Upper lobe of right lung (tissue), 1 donor: ENCODE measurements at places on chromosomes 3 and 15.

DNA sequence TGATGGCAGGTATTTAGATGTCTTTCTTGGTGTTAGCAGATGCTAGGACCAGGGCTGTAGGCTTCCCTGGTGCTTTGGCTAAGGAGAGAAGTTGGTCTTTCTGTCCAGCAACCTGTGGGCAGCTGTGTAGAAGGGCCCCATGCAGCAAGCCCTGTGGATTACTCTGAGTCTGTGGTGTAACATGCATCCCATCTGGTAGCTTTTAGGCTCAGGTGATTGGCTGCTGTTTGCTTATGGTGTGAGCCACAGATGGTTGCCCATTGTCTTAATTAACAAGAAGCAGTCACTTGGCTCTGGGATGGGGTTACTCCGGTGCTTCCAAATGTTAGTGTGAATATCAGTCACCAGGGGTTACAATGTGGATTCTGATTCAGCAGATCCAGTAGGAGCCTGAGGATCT, 368.6 kb upstream of the C2CD4B start:
- no peak for DNase-seq

DNA sequence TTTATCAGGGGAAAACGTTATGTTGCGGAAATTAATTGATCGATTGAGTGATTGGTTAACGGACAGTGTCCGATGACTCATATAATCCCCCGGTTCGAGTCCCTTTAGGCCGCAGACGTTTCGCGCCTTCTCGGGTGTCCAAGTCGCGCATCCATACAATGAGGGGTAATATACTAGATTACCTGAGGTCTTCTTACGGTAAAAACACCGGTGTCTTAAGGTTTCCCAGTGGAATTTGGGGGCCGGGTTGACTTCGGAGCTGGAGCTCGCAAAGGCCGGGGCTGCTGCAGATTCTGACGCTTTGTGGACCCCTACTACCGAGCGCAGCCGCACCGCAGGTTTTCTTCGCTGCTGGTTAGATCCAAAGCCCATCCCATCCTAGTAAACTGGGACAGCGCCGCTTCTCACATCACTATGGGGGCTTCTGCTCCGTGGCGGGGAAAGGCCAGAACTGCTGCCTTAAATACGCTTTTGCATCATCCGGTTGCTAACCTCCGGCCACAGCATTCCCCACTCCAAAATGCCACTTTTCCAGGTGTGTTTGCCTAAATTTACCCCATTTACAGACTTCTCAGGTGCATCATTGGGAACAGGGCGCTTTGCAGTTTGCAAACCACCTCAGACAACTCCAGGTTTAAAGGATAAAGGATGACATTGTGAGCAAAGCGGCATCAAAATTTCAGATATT, 858 bp upstream of the SACM1L start:
- no peak for DNase-seq

DNA sequence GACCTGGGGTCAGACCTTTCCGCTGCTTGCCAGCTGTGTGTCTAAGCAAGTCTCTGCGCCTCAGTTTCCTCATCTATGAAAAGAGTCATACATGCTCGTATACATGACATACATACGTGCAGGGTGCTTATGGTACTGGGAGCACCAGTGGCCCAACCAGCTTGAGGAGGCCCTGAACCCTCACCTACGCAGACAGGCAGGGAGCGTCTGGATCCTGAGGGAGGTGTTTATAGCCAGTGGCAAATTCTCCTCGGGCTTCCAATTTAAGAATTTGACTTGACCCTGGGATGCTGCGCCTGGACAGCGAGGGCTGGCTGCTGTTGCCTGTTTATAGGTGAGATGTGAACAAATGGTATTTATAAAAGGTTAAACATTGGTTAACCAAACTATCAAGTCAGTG, 17.7 kb upstream of the FGD5 start:
- no peak for DNase-seq

GRCh38 chr3:165636684-165637015, 200.6 kb downstream of the BCHE start:
- DNase-seq: no peak

- no peak for DNase-seq
These were observed 24.9 kb upstream of the C3orf80 start for GRCh38 chr3:160200353-160200752.
